Activated CD8-positive, alpha-beta memory T cell treated with anti-CD3 and anti-CD28 coated beads for 1 hour (primary cell): ENCODE measurements at places on chromosomes 1 and 21.

DNA sequence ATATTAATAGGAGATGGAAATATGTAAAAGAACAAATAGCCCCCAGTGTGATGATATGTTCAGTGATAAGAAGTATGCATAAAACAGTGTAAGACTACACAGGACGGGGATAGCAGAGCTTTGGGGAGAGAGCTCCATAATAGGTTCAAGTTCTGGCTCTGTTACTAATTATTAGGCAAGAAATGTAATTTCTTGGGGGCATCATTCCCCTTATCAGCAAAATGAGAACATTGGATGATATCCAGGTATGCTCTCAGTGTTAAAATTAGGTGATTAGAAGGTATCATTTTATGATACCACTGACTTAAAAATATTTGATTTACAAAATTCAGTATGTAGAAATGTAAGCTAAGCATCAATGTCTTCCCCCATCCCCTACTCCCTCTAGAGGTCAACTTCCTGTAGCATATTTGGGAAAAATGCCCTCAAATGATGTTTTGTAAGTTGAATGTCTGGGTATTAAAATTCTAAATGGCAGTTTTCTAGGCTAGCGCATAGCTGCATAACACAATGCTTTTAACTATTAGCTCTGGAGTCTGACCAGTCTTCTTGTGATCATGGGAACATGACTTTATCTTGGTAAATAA lies 585.7 kb upstream of the CAMK1G start:
- no peak for DNase-seq

- DNase-seq = no peak
These were observed 70.6 kb upstream of the CNTN2 start for GRCh38 chr1:204972426-204972825.

- peak; percentile 1 for DNase-seq
These were observed 111.8 kb downstream of the PLXNA2 start for GRCh38 chr1:208132287-208132882.

GRCh38 chr1:70290218-70290617 lies 64.3 kb downstream of the ANKRD13C start:
- no peak for DNase-seq

GRCh38 chr1:84988588-84988987 lies 8.3 kb downstream of the MCOLN2 start:
- no peak for DNase-seq

DNA sequence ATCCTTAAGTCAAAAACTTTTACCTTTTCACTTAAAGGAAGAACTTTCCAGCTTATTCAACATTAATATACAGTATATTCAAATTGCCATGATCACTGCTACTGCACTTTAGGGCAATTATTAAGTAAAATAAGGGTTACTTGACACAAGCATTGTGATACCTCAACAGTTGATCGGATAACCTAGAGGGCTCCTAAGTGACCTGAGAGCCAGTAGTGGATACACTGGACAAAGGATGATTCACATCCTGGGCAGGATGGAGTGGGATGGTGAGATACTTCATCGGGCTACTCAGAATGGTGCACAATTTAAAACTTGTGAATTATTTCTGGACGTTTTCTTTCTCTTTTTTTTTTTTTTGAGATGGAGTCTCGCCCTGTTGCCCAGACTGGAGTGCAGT lies 54.5 kb upstream of the PPM1J start:
- no peak for DNase-seq

DNA sequence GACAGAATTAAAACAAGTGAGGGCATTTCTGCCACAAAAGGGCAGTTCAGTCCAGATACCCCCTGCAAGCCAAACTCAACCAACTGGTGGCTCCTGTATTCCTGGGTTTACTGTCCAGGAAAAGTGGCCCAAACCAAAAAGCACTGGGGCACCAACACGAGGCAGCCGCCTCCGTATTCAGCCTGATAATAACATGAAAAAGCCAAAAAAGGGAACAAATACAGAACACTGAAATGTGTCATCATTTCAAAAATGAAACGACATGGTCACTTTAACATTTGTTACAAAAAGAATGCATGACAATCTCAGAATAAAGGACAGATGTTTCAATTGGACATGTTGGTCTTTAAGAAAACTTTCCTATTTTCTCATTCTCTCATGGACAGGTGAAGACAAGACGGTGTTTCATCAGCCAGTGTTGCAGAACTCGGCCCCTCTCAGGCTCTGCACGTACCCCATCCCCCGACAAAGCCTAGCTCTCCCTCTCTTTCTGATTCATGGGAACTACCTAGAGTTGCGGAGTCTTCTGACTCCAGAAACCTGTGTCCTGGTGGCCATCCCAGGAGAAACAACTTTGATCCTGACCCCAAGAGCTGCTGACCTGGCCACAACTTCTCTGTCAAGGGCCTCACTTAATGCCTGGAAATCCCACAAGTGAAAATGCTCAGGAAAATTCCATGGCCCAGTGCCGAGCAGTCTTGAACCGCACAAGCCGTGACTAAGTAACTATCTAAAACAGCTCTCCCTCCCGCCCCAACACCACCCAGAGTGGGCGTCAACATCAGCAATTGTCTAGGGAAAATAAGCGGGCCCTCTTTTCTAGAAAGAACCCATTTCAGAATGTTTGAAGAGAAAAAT lies 27.1 kb downstream of the ZBTB17 start:
- DNase-seq = no peak

GRCh38 chr1:40818264-40818961 lies 34.8 kb downstream of the KCNQ4 start:
- peak; percentile 74 for DNase-seq

DNA sequence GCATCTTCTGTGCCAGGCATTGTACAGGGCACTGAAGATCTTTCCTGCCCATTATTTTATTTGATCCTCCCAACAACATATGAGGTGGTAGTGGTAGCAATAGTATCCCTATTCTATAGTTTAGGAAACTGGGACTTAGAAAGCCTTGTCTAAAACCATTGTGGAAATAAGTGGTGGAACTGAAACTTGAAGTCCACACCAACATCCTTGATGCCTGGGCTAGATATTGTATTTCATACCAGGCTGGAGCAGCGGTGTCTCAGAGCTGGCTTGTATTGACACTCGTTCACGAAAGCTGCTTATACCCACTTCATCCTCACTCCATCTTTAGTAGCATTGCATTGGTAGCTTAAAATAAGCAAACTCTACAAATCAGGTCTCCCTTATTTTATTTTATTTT lies 9.7 kb upstream of the CTSS start:
- no peak for DNase-seq

GRCh38 chr1:54367613-54368012 lies 38.6 kb downstream of the SSBP3 start:
- no peak for DNase-seq

- no peak for DNase-seq
These were observed 32.8 kb downstream of the C2CD2 start for GRCh38 chr21:41921021-41921420.

GRCh38 chr1:10429868-10430215 lies 391 bp upstream of the CENPS start:
- no peak for DNase-seq

- DNase-seq = no peak
These were observed 87.2 kb downstream of the SPAG17 start for GRCh38 chr1:118097622-118098348.

DNA sequence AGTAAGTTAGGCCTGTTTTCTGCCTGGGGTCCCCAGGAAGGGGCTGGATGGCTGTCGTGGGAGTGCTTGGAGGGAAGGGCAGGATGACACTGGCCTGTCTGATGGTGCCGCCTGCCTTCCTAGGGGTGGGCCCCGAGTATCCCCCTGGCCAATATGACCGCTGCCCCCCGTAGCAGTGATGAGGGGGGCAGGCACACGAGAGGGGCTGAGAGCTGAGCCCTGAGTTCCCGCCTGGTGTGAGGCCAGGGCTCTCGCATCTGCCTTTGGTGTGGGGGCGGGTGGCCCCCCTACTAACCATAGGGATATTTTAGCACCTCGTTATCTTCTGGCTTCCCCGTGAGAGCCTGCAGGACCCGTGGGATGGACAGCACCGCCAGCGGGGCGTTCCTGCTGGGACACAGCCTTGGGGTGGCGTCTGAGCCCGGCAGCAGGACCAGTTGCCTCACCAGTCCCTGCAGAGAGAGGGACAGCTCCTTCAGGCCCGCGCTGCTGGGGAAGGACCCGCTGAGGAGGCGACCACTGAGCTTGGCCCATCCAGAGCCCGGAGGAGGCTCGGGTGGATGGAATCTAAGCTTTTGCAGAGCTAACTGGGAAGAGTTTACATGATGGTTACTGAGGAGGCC lies 10.4 kb downstream of the KRTAP10-1 start:
- no peak for DNase-seq

DNA sequence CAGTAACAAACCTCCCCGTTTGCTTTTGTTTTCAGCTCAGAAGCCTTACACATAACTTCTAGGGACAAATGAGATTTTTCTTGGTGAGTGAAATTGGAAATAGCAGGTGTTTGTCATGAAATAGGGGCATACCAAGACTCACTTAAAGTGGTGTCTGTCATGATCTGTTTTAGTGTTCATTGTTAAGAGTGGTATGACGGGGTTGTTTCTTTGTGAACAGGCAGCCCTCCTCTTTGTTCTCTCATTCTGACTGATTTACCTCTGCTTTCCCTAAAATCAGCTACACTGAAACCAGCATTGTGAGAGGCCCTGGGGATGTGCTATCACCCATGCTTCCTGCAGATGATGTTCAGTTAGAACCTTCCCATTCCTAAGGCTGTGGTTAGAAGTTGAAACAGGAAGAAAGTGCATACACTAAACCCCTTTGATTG lies 2.5 kb upstream of the ERO1B start:
- no peak for DNase-seq

- no peak for DNase-seq
These were observed 25.6 kb upstream of the CTH start for GRCh38 chr1:70385477-70385876.

DNA sequence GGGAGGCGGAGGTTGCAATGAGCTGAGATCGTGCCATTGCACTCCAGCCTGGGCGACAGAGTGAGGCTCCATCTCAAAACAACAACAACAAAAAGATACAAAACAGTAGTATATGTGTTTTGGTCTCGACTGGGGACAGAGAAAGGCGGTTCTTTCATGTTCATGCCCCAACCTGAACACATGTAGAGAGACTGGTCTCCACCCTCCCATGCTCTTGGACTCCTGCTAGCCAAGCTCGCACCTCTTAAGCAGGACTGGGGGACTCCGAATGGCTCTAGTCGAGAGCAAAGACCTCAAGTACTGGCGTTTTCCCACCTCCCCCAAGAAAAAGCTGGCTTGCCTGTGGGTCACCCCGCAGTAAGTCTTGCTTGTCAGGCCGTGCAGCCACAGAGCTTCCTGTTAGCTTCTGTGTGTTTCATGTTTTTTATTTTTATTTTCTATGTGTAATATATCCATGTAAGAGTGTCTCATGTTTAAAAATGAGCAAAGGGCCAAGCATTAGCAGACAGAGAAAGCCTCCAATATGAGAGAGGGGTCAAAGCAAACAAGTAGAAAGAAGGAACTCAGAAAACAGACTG lies 91.6 kb downstream of the SCCPDH start:
- DNase-seq = no peak

GRCh38 chr1:82695443-82695842 lies 894.7 kb downstream of the ADGRL2 start:
- no peak for DNase-seq

DNA sequence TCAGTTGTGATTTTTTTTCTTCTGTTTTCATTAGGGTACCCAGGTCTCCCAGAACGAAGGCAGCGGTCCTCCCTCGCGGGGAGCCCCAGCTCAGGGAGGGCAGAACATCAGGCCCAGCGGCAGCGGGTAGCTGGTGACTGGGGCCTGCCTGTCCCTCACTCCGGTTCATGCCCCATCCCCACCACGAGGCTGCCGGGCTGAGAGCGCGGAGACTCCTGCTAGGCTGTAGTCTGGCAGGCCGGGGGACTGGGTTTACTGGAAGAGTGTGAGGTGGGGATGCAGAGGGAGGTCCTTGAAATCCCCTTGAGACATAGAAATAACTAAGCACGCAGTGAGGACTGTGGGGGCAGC lies 10.5 kb downstream of the BRINP2 start:
- DNase-seq = no peak

GRCh38 chr1:98674075-98674781 lies 12.7 kb downstream of the SNX7 start:
- DNase-seq = no peak

- no peak for DNase-seq
These were observed 441 bp downstream of the YARS1 start for GRCh38 chr1:32816676-32817158.

DNA sequence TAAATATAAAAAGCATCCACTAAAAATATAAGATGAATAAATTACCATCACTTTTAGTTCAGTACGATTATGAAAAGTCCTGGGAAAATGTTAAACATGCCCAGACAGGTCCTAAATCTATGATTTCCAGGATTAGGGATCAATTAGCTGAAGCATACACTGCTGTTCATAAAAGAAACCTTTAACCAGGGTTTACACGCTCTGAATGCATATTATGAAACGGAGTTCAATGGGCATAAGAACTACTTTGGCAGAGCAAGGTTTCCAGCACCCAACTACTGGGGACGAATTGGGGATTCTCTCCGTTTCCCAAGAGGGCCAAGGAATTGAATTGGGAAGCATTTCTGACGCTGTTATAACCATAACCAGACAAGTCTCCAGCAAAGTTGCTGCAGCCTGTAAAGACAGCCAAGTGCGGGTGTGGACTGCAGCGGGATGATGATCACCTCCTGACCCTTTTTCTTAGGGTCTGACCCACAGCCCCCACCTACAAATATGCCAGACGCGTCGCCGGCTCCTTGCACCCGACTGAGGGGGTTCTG lies 1.6 kb downstream of the SLC30A1 start:
- DNase-seq = no peak

DNA sequence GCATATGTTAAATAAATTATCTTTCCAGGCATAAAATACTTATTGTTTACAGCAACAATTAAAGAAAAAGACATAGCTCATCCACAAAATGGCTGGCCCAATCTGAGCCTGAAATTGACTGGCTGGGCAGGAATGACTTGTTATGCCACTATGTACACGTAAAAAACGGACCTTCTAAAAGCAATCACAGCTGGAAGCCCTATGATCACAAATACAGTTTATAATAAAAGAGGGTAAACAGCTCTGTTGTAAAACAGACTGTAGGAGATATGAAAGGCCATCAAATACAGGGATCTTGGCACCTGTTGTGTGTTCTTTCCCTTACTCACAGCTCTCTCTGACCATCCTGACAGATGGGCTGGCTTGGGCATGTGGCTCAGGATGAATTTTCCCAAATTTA lies 70.5 kb upstream of the DMRTA2 start:
- DNase-seq = no peak

- DNase-seq = no peak
These were observed 1.1 kb downstream of the S100A11 start for GRCh38 chr1:152035539-152036266.

GRCh38 chr1:47814612-47815395 lies 182.4 kb downstream of the TRABD2B start:
- DNase-seq = no peak

GRCh38 chr1:206971029-206971655 lies 882 bp upstream of the FCAMR start:
- DNase-seq = no peak

GRCh38 chr1:180265871-180266270 lies 35.8 kb downstream of the LHX4 start:
- DNase-seq = no peak

DNA sequence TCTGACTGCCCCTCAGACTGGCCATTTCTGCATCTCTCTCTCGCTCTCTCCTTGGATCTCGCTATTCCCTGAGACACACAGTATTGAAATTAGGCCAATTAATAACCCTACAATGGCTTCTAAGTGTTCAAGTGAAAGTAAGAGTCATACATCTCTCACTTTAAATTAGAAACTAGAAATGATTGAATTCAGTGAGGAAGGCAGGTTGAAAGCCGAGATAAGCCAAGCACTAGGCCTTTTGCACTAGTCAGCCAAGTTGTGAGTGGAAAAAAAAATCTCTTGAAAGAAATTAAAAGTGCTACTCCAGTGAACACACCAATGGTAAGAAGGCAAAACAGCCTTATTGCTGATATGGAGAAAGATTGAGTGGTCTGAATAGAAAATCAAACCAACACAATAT lies 51.2 kb downstream of the SLC9C2 start:
- DNase-seq = no peak
